ENCODE measurements at places on chromosomes 7 and 10.

GRCh38 chr10:43294241-43294658 is 27.4 kb upstream of the RASGEF1A start:
- DNase-seq, result no peak

- no peak for DNase-seq
These were observed 186.7 kb downstream of the ADARB2 start for GRCh38 chr10:1550616-1551015.

DNA sequence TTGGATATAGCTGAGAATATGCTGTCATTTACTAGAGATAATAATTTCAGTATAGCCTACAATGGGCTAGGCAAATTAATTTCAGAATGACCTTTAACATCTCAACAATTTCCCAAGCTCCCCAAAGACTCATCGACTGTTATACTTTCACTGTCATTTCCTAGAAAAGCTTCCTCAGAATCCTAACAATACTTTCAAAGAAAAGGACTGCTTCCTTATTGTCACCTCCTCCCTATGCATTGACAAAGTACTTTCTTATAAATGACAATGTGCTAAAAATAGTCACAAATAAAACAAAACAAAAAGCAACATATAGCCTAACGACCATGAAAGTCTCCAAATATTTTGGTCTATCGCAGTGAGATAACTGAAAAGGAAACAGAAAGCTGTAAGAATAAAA is 272.6 kb downstream of the ELMO1 start:
- DNase-seq, result no peak

- no peak for DNase-seq
These were observed 81.3 kb upstream of the LRRN3 start for GRCh38 chr7:111009526-111010040.

Data from stimulated activated CD4-positive, alpha-beta T cell treated with anti-CD3 and anti-CD28 coated beads, Interleukin-15, amount 100 ng/mL, for 1 hour (primary cell).